ENCODE measurements at places on chromosomes 2 and 18.

- no peak overlapping the region for H3K4me3 ChIP-seq
- H3K36me3 ChIP-seq, result no peaks in the 10 kb centered on the region
- no peaks in the 10 kb centered on the region for H3K4me1 ChIP-seq
- no peaks in the 10 kb centered on the region for H3K27me3 ChIP-seq
- no peak overlapping the region for H3K27ac ChIP-seq
These were observed 82.8 kb downstream of the LOXHD1 start for GRCh38 chr18:46574000-46574742.

- DNase-seq, result no peak
- H3K4me3 ChIP-seq, result no peak overlapping the region
These were observed 1556.9 kb upstream of the NXPH2 start for GRCh38 chr2:140337061-140337460.

DNA sequence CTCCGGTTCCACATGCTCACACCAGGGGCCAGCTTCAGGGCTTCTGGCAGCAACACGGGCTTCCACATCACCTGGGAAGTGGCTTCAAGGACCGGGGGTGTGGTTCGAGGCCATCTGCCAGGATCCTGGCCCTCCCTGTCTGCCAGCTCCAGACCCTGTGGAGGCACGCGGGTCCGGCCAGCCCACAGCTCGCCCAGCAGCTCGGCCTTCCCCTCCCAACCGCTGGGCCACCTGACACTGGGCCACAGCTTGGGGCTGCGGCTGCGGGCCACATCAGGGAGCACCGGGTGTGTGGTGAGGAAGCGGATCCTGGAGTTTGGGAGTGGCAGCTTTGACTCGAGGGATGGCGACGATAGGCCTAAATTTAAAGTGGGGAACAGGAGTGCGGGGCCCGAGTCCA, 7.0 kb downstream of the C2orf81 start:
- no peaks in the 10 kb centered on the region for H3K36me3 ChIP-seq
- H3K4me3 ChIP-seq, result peak overlapping the region; percentile 75
- peak overlapping the region; percentile 89 for H3K27ac ChIP-seq
- H3K4me1 ChIP-seq, result peaks cover 5% of the 10 kb centered on the region
- no peaks in the 10 kb centered on the region for H3K27me3 ChIP-seq
- no peak for DNase-seq

- peaks cover 6% of the 10 kb centered on the region for H3K4me1 ChIP-seq
- H3K27me3 ChIP-seq, result no peaks in the 10 kb centered on the region
- no peak overlapping the region for H3K4me3 ChIP-seq
These were observed 96.6 kb upstream of the STK17B start for GRCh38 chr2:196268025-196268424.

Data from breast epithelium (tissue), 4 donors.